Peyer's patch (tissue), 4 donors: ENCODE measurements at places on chromosomes 11 and 22.
A peak's percentile ranks its signal among the peaks of the same experiment; 100 is the strongest.

DNA sequence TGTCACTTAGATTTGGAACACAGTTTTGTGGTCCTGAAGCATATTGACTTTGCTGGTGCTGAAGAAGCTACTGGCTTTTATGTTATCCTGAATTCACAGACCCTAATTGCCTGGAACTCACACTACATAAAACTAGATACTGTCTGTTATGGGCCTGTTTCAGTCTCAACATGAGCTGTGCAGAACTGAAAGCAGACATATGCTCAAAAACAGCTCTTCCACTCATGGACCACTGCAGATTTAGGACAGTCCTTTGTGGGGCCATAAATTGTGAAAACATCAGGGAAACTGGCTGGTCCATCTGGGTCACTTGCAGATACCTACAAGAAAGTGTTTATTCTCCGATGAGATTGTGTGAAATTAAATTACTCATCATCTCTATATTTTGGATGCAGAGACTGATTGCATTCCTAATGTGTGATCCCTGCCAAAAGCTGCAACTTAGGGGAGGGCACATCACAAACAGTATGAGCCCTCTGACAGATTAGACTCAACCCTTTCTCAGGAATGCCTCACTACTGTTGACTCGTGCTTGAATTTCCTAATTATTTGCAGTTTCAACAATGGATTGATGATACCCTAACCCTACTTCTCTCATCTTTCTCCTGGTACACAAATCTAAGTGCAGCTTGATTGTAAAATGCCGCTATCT, 10.2 kb upstream of the CLNS1A start:
- no peaks in the 10 kb centered on the region for H3K36me3 ChIP-seq
- H3K4me3 ChIP-seq: no peak overlapping the region
- peaks cover 6% of the 10 kb centered on the region for H3K4me1 ChIP-seq
- DNase-seq: no peak

- no peak overlapping the region for H3K27ac ChIP-seq
- no peak overlapping the region for H3K4me3 ChIP-seq
- DNase-seq: no peak
- no peaks in the 10 kb centered on the region for H3K36me3 ChIP-seq
- no peaks in the 10 kb centered on the region for H3K27me3 ChIP-seq
Measured at GRCh38 chr11:95434489-95435057, 203.6 kb upstream of the SESN3 start.

GRCh38 chr22:19827341-19828034, 27.2 kb downstream of the GNB1L start:
- no peaks in the 10 kb centered on the region for H3K4me1 ChIP-seq
- H3K27me3 ChIP-seq: no peaks in the 10 kb centered on the region
- no peak overlapping the region for H3K27ac ChIP-seq
- no peak overlapping the region for H3K4me3 ChIP-seq
- DNase-seq: no peak
- no peaks in the 10 kb centered on the region for H3K36me3 ChIP-seq

GRCh38 chr11:94776351-94777321, 8.5 kb downstream of the AMOTL1 start:
- no peak for DNase-seq
- H3K4me1 ChIP-seq: peaks cover 6% of the 10 kb centered on the region
- no peaks in the 10 kb centered on the region for H3K36me3 ChIP-seq
- H3K27ac ChIP-seq: no peak overlapping the region
- H3K27me3 ChIP-seq: no peaks in the 10 kb centered on the region

GRCh38 chr11:107695446-107695845, 16.4 kb downstream of the SLN start:
- DNase-seq: no peak
- H3K27me3 ChIP-seq: no peaks in the 10 kb centered on the region
- H3K36me3 ChIP-seq: no peaks in the 10 kb centered on the region
- no peaks in the 10 kb centered on the region for H3K4me1 ChIP-seq
- peak overlapping the region; percentile 12 for H3K27ac ChIP-seq

GRCh38 chr11:47406896-47407745, 1.3 kb upstream of the SLC39A13 start:
- no peaks in the 10 kb centered on the region for H3K27me3 ChIP-seq
- H3K4me1 ChIP-seq: peaks cover 10% of the 10 kb centered on the region

DNA sequence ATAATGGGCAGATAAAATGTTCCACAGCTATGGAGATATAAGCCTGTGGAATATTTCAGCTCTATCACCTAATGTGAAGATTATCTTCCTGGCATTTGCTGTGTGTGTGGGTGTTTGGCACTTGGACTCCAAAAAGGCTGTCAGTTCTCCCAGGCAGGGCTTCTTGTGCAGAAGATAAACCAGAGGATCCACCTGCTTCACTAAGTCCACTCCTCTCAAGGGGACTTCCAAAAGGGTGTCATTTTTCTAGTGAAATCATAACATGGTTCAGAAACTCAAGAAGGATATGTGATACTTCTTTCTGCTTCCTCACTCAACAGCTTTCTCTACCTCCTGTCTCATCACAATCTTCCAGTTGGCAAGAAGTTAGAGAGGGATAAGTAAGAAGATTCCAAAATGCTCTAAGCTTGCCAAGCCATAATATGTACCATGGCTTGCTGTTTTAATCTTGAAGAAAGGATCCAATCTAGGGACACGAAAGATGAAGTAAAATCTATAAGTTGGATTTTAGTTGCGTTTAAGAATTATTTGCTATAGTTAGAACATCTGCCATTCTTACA, 206.2 kb upstream of the MTMR2 start:
- H3K27ac ChIP-seq: no peak overlapping the region
- no peaks in the 10 kb centered on the region for H3K27me3 ChIP-seq
- no peak for DNase-seq

DNA sequence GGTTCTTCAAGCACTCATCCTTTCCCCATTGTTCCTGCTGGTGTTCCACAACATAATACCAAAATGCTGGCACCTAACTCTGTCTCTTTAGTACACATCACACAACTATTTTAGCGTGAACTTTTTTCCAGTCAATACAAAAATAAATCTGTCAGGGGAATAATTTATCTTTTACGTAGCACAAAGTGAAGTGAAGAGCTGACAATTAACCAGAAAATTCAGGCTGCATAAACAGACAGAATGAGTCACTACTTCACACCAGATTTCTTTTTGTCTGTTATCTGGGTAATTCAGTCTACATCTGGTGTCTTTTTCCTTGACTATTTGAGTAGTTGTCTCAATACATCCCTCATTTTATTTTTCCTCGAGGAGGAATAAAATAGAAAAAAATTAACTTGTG, 7.9 kb upstream of the ETS1 start:
- no peak overlapping the region for H3K4me3 ChIP-seq
- DNase-seq: no peak
- H3K36me3 ChIP-seq: no peaks in the 10 kb centered on the region

DNA sequence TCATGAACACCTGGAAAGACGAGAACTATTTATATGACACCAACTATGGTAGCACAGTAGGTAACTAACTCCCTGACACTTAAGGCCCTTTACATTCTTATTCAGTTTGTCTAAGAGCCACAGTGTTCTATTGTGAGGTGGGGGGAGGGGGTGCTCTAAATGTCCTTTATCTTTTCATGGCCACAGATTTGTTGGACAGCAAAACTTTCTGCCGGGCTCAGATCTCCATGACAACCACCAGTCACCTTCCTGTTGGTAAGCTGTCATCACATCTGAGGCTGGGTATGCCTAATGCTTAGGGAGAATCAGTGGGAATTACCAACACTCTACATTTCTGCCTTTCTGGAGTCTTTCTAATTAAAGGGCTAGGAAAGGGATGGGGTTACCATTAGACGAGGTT, 30.7 kb downstream of the EHF start:
- H3K27me3 ChIP-seq: no peaks in the 10 kb centered on the region
- H3K36me3 ChIP-seq: no peaks in the 10 kb centered on the region
- H3K27ac ChIP-seq: no peak overlapping the region
- H3K4me3 ChIP-seq: no peak overlapping the region
- no peaks in the 10 kb centered on the region for H3K4me1 ChIP-seq
- no peak for DNase-seq

DNA sequence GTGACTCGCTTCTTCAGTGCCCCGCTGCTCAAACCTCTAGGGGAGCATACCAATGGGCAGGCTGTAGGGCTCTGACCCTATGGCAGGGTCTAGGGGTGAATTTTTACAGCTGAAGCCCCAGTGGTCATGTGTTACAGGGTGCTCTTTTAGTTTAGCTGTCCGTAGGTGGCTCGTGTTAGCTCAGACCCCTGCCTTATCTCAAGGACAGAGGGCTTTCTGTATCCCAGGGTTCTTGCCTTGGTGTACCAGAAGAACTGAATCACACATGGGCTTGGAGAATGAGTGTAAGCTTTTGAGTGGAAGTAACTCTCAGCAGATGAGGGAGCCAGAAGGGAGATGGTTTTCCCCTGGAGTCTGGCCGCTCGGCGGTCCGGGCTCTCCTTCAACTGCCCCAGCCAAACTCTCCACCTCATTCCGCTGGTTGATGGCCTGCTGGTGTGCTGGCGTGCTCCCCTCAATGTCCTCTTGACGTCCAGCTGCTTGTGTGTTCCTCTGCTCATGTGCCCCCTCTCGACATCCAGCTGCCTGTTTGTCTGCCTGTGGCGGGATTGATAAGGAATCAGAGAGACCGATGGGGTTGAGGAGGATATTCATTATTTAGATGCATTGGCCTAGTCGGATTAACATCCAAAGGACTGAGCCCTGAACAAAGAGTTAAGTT, 37.5 kb downstream of the BIRC2 start:
- no peaks in the 10 kb centered on the region for H3K27me3 ChIP-seq
- H3K4me3 ChIP-seq: no peak overlapping the region
- no peak overlapping the region for H3K27ac ChIP-seq
- no peaks in the 10 kb centered on the region for H3K4me1 ChIP-seq
- peaks cover 61% of the 10 kb centered on the region for H3K36me3 ChIP-seq
- no peak for DNase-seq

GRCh38 chr11:14179116-14179820, 179.7 kb downstream of the RRAS2 start:
- no peaks in the 10 kb centered on the region for H3K36me3 ChIP-seq
- H3K27ac ChIP-seq: no peak overlapping the region
- no peak for DNase-seq
- no peaks in the 10 kb centered on the region for H3K4me1 ChIP-seq

DNA sequence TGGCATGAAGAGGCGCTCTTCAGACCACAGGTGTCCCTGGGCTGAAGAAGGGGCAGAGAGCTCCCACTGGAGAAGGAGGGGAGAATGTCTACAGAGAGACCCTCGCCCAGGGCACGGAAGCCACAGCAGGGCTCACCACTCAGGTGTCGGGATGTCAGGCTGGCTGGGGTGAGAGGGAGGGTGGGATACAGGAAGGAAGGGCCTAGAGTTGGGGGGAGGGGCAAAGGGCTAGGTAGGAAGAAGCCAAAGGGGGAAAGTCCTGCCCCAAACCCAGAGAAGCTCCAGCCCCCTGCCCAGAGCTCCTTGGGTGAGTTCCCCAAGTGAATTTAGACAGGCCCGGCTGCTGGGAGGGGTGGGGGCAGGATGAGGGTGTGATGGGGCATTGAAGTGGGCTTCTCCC, 232.0 kb downstream of the CEP164 start:
- no peaks in the 10 kb centered on the region for H3K4me1 ChIP-seq
- no peaks in the 10 kb centered on the region for H3K36me3 ChIP-seq
- H3K27me3 ChIP-seq: no peaks in the 10 kb centered on the region

DNA sequence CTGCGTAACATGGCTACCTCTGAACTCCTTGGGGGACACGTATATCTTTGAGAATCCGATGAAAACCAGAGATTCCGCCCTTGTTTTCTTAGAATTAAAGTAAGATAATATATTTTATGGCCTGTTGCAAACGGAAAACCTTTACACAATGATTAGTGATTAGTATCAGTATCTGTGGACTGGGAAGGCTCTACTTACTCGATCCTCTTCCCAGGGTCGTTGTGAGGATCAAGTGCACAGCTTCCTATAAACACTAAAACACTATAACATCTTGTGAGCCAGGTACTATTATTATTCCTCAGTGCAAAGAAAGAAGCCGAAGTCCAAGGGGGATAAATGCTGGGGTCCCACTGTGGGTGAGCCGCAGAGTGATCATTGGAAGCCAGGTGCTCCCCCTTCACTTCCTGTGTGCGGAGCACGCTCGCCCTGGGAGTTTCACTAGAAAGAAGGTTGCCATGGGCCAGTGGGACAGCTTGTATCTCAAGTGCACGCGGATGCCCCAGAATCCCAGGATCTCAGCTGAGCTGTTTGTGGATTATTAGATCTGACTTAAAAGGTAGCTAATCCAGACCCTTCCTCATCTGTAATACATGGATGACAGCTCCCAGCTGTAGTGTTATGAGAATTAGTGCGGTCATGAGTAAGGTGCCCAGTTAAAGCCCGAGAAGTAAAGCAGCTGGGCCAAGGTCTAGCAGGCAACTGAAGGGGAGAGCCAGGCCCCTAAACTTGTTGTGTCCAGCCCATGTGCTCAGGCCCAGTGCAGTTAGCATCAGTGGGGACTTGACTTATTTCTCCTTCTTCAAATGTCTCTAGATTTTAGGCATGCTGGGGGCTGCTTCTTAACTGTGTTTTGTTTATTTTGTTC, 839 bp downstream of the CBY1 start:
- H3K27me3 ChIP-seq: no peaks in the 10 kb centered on the region
- H3K36me3 ChIP-seq: no peaks in the 10 kb centered on the region
- DNase-seq: no peak
- peak overlapping the region; percentile 70 for H3K4me3 ChIP-seq

GRCh38 chr22:45254789-45255278, 14.1 kb upstream of the KIAA0930 start:
- H3K4me1 ChIP-seq: no peaks in the 10 kb centered on the region
- no peaks in the 10 kb centered on the region for H3K27me3 ChIP-seq
- H3K27ac ChIP-seq: no peak overlapping the region
- H3K36me3 ChIP-seq: no peaks in the 10 kb centered on the region
- no peak overlapping the region for H3K4me3 ChIP-seq
- no peak for DNase-seq

GRCh38 chr11:77081976-77082836, 15.4 kb downstream of the CAPN5 start:
- H3K4me1 ChIP-seq: peaks cover 6% of the 10 kb centered on the region
- peak overlapping the region; percentile 52 for H3K27ac ChIP-seq
- no peaks in the 10 kb centered on the region for H3K27me3 ChIP-seq
- DNase-seq: peak; percentile 47
- no peak overlapping the region for H3K4me3 ChIP-seq
- no peaks in the 10 kb centered on the region for H3K36me3 ChIP-seq

- H3K27ac ChIP-seq: peak overlapping the region; percentile 97
- H3K36me3 ChIP-seq: no peaks in the 10 kb centered on the region
- H3K27me3 ChIP-seq: no peaks in the 10 kb centered on the region
- no peak for DNase-seq
Measured at GRCh38 chr11:72812604-72812966, 1.6 kb upstream of the ATG16L2 start.

- H3K4me1 ChIP-seq: no peaks in the 10 kb centered on the region
- H3K36me3 ChIP-seq: no peaks in the 10 kb centered on the region
- H3K27me3 ChIP-seq: no peaks in the 10 kb centered on the region
Measured at GRCh38 chr22:49306632-49307480, 520.8 kb downstream of the BRD1 start.
